ENCODE measurements at places on chromosomes 6 and 20.

- no peak for DNase-seq
Observed at GRCh38 chr6:52157301-52157941, 28.8 kb upstream of the IL17A start.

DNA sequence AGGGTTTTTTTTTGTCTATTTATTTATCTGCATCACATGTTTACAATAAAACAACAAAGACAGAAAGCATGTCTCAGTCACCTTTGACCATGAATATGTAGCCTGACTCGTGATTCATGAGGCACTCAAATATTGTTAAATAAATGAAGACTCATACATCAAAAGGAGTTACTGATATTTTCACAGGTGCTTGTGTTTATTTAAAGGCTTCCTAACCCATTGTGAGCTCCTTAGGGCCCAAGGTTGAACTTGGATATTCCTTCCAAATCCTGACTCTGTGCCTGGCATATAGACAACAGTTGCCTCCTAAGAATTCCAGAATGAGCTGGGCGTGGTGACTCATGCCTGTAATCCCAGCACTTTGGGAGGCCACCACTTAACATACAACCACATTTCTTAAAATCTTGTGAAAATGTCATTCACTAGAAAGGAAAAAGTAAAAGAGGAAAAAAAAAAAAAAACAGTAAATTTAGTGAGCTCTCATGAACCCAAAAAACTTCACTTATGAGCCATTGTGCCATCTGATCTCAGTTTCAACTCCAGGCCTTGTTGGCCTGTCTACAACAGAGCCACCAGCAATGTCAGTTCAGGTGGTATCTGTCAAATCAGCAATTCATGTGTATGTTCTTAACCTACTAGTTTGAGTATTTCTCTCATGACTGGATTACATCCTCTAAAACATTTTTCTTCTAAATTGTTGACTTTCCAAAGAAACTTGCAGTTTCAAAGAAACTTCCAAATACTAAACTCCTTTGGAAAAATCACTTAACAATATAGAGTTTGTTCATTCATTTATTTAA lies 162.7 kb upstream of the MARCKS start:
- DNase-seq = no peak

GRCh38 chr6:30500421-30501355 lies 11.4 kb downstream of the HLA-E start:
- DNase-seq = no peak

DNA sequence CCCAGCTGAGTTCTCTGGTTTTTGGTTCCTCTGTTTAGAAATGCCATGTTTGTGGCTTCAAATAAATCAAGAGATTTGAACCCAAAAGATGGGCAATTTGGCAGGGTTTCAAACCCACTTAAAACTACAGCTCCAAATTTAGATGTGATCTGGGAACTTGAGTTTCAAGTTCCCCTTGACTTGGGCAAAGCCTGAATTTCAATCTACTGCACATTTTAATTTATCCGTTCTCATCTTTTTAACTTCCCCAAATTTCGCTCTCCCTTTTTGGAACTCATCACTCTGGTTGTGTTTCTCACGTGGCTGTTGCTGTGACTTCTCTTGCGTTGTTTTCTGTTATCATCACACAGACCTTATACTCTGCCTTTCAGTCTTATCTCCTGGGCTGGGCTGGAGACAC lies 230.9 kb downstream of the CDC5L start:
- DNase-seq = no peak

- DNase-seq = peak; percentile 33
Observed at GRCh38 chr6:150891888-150892485, 26.5 kb downstream of the MTHFD1L start.

DNA sequence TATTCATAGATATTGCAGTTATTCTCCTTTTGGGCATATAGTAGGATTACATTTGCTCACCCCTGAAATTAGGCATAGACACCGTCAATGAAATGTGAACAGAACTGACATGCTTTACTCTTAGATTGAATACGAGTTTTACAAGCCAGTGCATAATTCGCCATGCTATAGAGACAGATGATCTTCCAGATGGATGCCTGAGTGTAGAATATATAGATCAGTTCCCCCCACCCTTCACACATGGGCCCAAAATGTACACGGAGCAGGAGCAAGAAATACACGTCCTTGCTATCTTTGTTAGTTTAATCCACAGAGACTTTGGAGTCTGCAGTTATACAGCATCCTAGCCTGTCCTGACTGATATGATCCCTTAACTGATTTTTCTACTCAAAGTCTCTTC lies 47.4 kb downstream of the LAMA2 start:
- no peak for DNase-seq

DNA sequence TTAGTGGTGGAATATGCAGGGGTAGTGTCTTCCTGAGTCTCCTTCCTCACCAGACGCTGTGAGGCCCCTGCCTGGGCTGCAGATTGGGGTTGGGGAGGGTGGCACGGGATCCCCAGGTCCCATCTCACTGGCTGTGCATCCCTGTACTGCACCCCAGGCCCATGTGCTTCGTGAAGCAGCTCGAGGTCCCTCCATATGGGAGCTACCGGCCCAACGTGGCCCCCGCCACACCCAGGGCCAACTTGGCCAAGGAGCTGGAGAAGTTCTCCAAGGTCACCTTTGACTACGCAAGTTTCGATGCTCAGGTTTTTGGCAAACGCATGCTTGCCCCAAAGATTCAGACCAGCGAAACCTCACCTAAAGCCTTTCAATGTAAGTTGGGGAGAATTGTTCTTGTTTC lies 38.6 kb upstream of the PCMTD2 start:
- DNase-seq = no peak

GRCh38 chr20:19644085-19644484 lies 114.0 kb upstream of the RIN2 start:
- no peak for DNase-seq

- DNase-seq = no peak
Observed at GRCh38 chr6:160036331-160036695, 67.4 kb downstream of the IGF2R start.

- no peak for DNase-seq
Observed at GRCh38 chr20:51542571-51543421, at the start of gene NFATC2. TSS of gene NFATC2 (minus strand) at chr20:51542719. CDS start at chr20:51542499, 220 bp downstream.

DNA sequence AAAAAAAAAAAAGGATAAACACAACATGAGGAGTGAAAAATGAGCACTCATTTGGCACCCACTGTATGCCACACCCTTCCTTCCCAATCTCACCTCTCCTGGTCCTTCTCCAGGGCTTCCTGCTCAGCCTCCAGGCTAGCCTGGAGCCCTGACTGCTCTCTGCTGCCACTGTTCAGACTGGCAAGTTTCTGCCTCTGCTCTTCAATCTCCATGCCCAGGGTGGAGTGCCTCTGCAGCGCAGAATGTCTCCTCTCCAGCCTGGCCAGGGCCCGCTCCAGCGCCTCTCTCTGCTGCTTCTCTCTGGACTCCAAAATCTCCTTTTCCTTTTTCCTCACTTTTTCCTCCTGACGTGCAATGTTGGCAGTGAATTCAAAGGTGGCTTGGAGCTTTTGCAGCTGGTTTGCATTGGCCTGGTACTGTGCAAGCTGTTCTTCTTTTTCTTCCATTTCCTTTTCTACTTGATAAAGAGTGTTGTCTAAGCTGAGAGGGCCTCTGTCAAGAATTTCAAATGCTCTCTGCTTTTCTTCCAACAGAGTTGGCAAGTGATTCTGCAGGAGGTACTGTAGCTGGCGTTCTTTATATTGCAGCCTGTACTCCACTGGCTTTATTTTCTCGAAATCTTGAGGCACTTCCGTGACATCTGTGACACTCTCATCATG lies 194.4 kb downstream of the KIF16B start:
- DNase-seq = no peak

- no peak for DNase-seq
Observed at GRCh38 chr6:24006254-24006653, 119.8 kb upstream of the NRSN1 start.

DNA sequence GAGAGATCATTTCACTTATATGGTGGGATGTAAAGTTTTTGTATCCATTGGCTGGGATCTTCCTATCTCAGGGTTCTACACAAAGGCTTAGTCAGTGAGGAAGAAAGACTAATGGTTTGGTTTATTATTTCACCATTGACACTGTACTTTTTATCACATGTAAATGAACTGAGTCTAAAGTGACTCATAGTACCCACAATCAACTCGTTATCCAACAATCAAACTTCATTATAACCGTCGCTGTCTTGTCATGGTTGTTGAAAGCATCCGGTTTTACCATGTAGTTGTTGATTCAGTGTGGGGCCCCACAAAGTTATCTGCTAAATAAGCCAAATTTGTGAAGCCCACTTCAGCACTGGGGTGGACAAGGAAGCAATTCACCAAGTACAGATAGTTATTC lies 55.8 kb upstream of the MTRF1L start:
- DNase-seq = no peak

- no peak for DNase-seq
Observed at GRCh38 chr20:6914986-6915385, 147.5 kb downstream of the BMP2 start.

DNA sequence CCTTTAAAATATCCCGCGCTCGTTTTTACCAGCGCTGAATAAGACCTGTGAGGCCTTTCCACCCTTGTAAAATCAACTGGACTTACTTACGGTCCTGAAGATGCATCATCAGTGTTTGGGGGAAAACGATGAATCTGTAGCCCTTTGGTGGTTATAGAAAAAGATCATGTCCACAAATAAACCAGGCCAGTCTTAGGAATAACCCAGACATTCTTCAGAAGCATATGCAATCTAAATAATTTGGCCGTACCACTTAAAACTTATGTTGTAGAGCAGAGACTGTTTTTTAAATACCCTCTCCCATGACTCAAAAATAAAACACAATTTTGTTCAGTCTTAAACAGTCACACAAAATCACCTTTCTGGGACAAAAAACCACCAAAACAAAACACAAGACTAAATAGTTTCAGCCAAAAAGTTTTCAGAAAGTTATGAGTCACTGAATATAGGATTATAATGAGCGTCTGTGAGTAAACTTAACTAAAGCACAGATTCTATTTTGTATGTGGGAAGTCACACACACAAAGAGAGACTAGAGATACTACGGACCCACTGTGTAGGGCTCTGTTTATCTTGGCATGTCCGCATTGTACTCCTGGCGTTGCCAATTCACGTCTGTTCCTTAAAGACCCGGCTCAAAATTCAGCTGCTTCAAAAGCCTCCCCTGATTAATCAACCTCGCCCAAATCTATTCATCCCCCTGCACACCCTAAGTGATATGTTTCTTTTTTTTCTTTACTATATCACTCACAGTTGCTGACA lies 26.5 kb upstream of the SMOC2 start:
- no peak for DNase-seq

GRCh38 chr6:89680150-89680549 lies 41.6 kb upstream of the LYRM2 start:
- DNase-seq = no peak

GRCh38 chr6:42369568-42369967 lies 82.2 kb downstream of the TRERF1 start:
- no peak for DNase-seq

DNA sequence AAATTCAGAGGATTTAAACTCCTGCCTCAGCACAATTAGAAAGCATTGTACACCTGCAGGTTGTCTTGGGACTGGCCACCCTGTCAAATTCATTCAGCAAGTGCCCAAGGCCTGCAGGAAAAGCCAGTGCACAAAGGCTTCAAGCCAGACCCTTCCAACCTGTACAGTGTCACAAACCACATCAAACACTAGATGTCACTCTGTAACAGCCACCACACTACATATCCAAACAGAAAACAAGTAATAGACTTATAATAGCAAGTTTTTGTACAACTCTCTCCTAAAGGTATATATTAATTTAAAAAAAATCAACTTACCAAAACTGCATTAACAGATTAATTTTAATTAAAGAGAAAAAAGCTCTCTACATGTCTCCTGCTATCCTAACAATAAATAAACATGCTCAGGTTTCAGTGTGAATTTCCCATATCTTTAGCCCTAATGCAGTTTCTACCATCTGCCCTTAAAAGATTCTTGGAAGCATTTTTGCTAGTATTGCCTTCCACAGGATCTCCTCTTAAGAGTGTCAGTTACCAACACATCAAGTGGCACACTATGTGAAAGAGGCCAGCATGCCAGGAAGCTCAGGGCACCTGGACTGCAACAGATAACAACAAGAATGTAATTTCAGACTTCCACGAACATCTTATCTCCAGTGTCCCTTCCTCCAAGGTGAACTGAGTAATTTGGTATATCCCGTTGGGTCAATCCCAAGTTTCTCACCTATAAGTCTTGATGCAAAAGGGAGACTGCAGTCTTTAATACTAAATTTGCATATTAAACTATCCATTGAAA lies 47.5 kb downstream of the RALGAPA2 start:
- no peak for DNase-seq

DNA sequence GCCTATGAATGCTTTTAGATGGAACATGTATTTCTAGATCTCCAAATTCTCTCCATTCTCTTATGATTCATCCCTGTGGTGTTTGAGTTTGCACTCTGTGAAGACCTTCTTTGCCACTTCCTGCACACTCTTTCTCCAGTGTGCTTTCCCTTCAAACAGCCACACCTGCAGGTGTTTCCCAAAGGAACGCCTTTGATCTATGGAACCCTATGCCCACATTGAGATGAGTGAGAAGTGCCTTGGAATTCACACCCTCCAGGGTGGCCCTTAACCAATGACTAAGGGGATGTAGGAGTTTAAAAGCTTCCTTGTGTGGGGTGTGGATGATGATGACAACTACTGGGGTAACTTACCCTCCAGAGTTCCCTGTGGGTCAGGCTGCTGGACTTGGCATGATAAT lies 570.1 kb downstream of the DHX35 start:
- DNase-seq = no peak

- DNase-seq = peak; percentile 26
Observed at GRCh38 chr6:13762611-13763441, 51.2 kb upstream of the RANBP9 start.

- DNase-seq = no peak
Observed at GRCh38 chr6:41939848-41940758, 1.5 kb downstream of the CCND3 start.

DNA sequence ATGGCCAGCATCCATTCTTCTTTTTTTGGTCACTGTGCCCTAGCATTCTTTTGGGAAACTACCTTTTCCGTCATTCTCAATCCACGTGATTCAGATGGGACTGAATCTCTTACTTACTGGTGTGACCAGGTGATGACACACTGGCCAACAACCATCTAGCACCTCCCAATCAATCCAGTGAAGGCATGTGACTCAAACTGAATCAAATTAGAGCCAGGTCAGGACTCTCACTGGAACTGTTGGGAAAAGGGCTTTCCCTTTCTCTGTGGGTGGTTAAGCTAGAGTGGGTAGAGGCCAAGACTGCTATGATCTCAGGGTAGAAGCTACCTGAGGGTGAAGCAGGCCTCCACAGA lies 36.2 kb upstream of the ZMYND8 start:
- DNase-seq = no peak

GRCh38 chr20:53050338-53050737 lies 78.2 kb downstream of the TSHZ2 start:
- DNase-seq = no peak

- DNase-seq = no peak
Observed at GRCh38 chr6:30121446-30122366, 8.8 kb upstream of the TRIM31 start.

- DNase-seq = no peak
Observed at GRCh38 chr6:116866281-116866871, 10.7 kb upstream of the RFX6 start.

DNA sequence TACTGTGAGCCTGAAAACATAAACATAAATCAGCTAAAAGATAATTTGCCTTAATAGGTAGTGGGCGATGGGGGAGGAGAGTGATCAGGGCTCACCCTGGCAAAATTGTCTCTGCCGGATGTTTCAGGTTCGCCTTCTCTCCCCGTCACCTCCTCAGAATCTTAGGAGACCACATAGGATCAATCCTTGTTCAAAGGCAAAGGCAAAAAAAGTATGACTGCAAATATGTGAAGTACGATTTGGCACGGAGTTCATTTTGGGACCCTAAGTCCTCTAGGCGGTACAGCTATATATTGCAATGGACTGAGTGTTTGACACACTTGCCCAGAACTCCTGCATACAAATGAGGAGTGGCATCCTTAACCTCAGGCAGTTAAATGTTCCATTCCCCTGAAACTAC lies 649.2 kb upstream of the FLRT3 start:
- no peak for DNase-seq
